Cerebellar nuclear complex (tissue), 1 donor: ENCODE measurements at places on chromosomes 6 and 20.

DNA sequence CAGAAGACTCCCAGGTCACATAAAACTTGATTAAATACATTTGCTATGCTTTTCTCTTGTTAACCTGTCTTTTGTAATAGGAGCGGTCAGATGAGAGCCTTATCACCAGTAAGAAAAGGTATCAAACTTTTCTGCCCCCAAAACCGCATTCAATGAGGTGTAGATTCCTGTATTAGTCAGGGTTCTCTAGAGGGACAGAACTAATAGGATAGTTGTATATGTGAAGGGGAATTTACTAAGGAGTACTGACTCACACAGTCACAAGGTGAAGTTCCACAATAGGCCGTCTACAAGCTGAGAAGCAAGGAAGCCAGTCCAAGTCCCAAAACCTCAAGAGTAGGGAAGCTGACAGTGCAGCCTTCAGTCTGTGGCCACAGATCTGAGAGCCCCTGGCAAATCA is 32.7 kb downstream of the PTPRK start:
- DNase-seq, result no peak

DNA sequence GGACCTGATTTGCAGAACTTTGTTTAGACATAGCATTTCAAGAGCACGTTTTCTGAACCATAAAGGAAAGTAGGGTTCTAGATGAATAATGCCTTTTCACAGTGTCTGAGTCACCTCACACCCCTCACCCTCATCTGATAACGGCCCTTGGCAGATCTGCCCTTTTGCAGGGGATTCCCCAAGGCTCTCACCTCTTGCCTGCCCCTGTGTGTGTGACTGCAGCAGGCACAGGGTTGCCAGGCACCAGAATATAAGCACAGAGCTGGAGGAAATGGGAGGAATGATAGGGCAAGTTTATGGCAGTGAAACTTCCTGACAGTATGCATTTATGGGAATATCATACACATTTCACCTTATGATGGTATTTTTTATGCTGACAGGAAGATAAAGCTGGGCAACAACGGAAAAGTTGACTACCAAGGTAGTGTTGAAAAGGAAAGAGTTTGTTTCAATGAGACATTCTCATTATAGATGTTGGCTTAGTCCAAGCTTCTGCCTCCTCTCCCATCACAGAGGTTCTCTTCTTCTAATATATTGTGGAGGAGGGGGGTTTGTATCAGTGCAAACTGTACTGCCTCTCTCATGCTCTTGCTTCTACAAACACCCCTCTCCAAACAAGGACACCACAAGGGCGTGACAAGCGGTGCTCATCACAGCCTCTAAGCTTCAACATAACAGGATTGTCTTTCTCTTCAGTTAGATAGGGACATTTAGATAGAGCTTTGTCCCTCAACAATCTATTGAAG is 101.5 kb upstream of the BACH2 start:
- no peak for DNase-seq

DNA sequence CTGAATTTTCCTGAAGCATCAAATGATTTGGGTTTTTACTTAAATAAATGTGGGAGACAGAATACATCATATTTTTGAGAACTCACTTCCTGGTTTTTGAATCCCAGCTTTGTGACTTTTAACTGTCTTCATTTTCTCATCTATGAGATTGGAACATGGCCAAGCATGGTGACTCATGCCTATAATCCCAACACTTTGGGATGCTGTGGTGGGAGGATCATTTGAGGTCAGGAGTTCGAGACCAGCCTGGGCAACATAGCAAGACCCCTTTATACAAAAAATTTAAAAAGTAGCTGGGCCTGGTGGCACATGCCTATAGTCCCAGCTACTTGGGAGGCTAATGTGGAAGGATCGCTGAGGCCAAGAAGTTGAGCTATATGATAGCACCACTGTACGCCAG is 122.3 kb downstream of the QKI start:
- no peak for DNase-seq

- no peak for DNase-seq
Measured at GRCh38 chr20:52454660-52455059, 263.1 kb upstream of the ZFP64 start.

DNA sequence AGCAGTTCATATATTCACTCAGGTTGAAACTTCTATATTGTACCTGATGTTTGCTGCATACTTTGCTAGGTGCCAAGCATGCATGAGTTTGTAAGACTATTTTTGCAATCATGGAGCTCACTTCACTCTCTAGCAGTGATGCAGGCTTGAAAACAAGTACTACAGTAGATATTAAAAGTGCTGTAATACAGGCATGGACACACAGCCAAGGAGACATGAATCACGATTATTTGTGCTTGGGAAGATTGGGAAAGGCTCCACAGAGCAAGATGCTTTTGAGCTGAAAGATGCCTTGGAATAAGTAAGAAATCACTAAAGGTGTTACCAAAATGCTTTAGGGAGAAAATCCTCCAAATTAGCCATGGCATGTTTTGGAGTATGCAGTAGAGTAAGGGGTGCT is 427.4 kb downstream of the UTRN start:
- DNase-seq, result no peak

DNA sequence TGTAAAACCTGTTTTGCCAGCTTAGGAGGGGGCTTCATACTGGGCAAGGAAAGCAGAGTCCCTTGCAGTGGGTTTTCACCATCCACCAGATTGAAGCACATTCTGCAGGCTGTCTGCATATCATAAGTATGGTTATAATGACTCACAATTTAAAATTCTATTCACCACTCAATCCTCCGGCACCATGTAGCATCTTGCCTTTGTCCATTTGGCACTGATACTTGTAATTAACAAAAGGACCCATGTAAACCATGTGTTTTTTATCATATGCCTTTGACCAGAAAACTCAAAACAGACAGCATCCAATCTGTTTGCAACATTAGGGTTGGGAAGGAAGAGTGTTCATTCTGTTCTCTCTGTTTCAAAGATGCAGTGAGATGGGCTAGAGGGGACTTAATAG is 3.0 kb downstream of the CD83 start:
- DNase-seq, result no peak

DNA sequence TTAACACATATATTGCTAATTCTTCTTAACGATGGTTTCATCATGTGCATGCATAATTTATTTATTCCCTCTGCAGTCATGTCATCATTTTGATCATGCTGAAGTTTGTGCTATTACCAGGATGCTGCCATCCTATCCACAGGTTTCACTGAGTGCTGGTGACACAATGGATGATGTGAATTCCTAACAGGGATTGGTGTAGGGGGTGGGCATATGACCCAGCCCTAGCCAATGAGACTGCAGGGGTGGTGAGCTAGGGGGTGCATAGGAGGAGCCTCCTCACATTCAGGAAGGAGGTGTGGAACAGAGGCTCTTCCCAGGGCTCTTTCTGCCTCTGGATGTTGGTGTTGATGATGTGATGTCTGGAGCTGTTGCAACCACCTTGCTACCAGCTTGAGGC is 7.5 kb downstream of the CST5 start:
- DNase-seq, result no peak

DNA sequence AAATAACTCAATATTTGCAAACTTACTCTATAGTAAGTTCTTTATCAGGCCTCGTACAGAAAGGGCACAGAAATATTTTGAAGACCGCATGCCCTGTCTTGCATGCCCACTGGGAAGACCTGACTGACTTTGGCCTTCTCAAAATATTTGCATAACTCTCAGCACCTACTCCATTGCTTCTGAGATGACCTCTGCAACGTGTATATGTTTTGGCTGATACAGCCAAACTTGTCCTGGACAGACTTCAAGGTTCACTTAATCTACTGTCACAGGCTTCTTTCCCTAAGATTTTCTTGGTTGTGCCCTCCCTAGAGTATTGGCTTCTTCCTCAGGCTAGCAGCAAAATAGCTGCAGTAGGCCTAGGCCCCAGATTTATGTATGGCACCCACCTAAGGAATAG is 21.5 kb upstream of the SERINC3 start:
- DNase-seq, result no peak

GRCh38 chr6:161154796-161155335 is 119.0 kb downstream of the AGPAT4 start:
- no peak for DNase-seq

- DNase-seq, result no peak
Measured at GRCh38 chr6:108484016-108484415, 76.7 kb upstream of the FOXO3 start.

DNA sequence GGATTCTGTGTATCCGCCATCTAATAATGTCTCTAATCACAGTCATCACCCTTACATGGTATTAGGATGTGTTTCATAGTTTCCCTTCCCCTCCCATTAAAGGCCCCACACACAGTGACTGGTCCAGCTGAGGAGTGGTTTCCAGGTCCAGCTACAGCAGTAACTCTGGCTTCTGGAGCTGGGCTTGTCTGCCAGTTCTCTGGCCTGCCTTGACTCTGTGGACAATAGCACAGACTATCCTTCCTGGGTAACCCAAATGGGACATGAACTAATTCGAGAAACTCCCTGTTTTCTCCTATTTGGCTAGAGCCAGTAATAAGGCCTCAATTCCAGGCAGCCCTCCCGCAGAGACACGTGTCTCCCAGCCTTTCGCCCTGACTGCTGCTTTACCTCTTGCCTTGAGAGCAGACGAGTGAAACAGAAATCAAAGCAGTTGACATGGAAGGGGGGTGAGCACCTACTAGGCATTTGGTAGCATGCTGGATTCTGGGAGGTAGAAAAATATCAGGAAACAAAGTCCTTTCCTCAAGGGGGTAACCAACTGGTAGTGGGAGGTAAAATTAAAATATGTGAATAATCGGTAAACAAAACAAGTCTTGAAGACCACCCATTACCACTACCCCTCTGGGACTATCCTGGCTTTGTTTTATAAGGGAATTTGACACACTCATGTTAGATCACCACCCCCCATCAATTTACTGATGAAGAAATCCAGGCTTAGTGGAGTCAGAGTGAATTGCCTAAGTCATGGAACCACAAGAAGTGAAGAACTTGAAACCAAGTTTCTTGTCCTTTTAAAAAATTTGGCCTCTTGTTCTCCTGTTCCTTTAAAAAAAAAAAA is 1.2 kb downstream of the TRAF3IP2 start:
- DNase-seq, result no peak

GRCh38 chr6:143125864-143126573 is 65.3 kb downstream of the AIG1 start:
- DNase-seq, result no peak

DNA sequence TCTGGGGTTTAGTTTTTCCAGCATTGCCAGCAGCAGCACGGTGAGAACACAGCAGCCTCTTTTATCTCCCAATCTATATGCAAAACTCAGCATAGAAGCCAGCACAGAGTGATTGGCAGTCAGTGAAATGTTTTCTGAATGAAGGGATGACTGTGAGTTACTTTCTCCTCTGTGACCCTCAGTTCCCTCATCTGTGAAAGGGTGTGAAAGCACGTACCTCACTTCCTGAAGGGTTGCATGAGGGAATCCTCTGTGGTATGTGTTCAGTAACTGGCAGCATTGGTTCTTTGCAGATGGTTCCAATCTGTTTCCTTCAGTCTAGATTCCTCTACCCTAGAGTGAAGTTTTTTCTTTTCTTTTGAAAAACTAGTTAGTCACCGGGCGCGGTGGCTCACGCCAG is 40.0 kb downstream of the EFCAB8 start:
- DNase-seq, result no peak

- DNase-seq, result no peak
Measured at GRCh38 chr6:53584726-53585125, 39.8 kb upstream of the GCLC start.

- peak; percentile 33 for DNase-seq
Measured at GRCh38 chr20:32521780-32522525, 63.2 kb downstream of the NOL4L start.

DNA sequence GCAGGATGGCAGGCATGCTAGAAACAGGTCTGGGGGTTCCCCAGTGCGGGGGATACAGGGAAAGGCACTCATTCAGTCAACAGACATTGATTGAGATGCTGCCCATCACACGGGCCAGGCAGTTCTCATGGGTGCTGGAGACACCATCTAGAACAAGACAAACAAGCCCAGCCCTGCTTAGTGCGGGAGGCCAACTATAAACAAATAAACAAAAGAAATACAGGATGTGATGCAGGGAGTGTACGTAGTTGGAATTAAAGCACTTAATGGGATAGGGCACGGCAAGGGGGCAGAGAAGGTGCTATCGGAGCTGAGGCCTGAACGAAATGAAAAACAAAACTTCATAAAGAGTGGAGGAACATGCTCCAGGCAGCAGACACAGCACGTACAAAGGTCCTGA is 169.3 kb downstream of the PREX1 start:
- no peak for DNase-seq

GRCh38 chr20:63740070-63740626 is 572 bp downstream of the SLC2A4RG start:
- DNase-seq, result no peak

DNA sequence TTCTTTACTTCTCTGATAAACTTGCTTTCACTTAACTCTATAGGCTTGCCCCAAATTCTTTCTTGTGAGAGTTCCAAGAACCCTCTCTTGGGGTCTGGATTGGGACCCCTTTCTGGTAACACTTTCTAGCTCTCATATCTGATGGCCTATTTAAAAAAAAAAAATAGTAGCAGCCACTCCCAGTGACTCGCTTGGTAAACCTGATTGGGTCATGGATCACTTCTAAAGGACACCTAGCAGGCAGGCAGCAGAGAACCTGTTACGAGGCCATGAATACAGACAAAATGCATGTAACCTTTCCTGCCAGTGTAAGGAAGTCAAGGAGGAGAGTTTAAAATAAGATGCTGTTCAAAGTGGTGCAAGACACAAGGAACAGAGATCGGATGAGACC is 9.1 kb upstream of the SERPINB6 start:
- no peak for DNase-seq

- peak; percentile 42 for DNase-seq
Measured at GRCh38 chr20:20549267-20549612, 163.2 kb downstream of the RALGAPA2 start.

- no peak for DNase-seq
Measured at GRCh38 chr20:6519556-6519955, 247.9 kb upstream of the BMP2 start.

DNA sequence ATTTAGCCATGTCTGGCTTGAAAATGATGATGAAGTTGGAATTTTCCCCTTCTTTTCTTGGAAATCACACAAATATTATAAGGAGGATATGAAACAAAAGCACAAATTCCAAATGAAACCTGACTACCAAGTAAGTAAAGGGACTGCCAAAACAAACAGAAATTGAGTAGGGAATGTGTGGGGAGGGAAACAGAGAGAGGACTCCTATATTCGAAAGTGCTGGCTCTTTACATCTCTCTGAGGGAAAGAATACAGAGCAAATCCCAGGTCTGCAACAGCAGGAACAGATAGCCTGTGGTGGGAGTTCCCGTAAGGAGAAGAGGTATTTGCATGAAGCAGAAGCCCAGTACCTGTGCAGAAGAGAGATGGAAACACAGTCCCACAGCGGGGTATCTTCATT is 583.7 kb downstream of the EPM2A start:
- DNase-seq, result no peak
